Osteoblast (primary cell): ENCODE measurements at places on chromosomes 16 and 17.

DNA sequence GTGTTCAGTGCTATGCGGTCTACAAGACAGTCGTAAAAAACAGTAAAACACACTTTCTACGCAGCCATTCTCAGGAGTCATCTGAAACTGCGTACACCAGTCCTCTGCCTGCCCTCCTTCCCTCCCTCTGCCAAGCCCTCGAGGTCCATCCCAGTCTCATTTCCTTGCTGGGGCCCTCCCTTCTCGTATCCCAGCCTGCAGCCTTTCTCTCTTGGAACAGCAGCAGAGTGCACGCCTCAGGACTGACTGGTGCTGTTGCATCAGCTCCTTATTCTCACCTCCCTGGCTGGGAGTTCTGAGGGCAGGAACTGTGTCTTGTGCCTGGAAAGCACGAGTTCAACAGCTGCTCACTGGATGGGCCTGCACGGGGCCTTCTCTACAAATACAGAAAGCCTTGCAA, 12.5 kb downstream of the FAHD1 start:
- DNase-seq: no peak

- DNase-seq: no peak
Observed at GRCh38 chr17:50608700-50609379, 25.8 kb upstream of the ABCC3 start.

GRCh38 chr17:72898725-72899124, 193.8 kb downstream of the SLC39A11 start:
- DNase-seq: no peak

GRCh38 chr16:48537275-48537674, 72.7 kb downstream of the N4BP1 start:
- DNase-seq: peak; percentile 79

GRCh38 chr16:53804467-53804866, 100.5 kb downstream of the FTO start:
- DNase-seq: no peak

DNA sequence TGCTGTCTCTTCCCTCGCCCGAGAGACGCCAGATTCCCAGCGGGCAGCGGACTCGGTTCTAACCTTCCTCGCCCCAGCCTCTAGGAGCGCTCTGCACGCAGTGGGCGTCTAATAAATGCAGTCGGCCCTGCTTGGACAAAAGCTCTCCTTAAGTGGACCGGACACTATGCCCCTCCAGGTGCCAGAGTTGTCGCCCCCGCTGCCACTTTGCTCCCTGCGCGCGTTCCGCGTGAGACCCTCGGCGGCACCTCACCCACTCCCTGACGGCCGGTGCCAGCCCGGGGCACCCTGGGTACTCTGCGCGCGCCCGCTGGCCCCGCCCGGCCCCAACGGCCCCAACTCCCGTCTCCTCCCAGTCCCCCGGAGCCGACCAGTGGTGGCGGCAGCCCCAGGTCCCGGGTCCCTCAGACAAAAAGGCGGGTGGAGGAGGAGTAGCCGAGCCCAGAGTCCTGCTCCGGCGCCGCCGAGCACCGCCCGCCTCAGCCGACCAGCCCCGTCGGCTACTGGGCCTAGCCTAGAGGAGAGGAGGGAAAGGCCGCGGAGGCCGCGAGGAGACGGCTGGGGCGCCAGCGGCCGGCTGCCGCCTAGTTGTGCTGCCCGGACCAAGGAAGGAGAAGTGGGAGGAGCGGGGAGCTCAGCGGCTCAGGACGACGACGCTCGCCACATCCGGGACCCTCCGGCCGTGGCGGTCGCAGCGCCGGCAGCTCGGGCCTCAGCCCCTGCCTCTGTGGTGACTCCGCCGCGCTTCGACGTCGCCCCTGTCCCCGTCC, 123.0 kb downstream of the GOSR1 start:
- DNase-seq: peak; percentile 96

GRCh38 chr16:86509759-86510464, 415 bp upstream of the FOXF1 start:
- DNase-seq: peak; percentile 87

GRCh38 chr17:62692721-62693431, 65.4 kb downstream of the MRC2 start:
- peak; percentile 91 for DNase-seq

GRCh38 chr16:85610446-85611193, 2.5 kb upstream of the GSE1 start:
- DNase-seq: peak; percentile 100

DNA sequence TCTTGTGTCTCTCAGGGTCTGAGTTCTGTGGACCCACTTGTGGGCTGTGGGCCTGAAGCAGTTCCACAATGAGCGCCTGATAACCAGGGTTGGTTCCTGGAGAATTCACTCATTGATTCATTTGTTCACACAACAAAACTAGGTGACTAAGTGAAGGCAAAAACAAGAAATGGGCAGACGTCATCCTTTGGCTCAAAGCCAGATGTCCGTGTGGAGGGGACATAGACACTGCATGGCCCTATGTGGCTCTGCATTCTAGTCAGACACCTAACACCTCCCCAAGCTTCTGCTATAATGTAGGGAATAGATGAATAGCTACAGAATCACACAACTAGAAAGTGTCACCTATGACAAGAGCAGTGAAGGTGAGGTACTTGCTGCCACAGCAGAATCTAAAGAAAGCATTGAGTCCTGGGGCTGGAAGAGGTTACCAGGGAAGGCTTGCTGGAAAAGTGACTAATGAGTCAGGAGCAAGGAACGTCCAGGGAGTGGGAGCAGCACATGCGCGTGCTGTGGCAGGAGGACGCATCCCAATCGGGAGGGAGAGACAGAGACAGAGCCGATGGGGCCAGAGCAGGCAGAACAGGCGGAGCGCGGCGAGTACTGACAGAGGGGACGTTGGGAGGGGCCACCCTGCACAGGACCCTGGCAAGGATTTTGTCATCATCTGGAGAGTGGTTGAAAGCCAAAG, 58.9 kb downstream of the CES1 start:
- peak; percentile 77 for DNase-seq

GRCh38 chr16:3879887-3880564, 487 bp downstream of the CREBBP start:
- DNase-seq: peak; percentile 97

DNA sequence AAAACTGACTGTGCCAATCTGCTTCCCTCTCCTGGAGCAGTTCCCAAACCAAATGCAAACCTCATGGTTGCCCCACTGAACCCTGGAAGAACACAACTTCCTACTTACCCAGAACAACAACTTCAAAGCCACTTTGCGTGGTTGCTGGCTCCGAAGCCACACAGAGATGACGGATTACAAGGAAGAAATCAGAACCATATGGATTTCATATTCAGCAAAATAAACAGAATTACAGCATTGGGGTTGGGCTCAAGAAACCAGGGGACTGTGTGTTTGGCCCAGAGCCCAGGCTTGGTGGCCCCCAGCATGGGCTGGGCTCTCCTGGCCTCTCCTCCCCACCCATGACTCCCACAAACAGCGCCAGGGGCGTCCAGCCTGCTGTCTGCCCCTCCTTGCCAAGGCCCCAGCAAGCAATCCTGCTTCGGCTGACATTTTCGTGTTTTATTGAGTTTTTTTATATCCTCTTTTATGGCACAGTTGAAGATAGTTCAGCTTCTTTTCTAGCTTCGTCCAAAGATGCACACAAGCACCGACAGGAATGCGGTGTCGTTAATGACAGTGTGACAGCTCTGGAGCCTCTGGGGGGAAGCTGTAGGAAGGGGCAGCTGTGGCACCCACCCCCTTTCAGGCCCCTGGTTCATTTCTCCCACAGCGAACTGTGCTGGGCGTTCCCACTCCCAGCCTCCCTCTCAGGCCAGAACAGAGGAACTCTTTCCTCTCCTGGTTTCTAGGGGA, 137.1 kb downstream of the GAS7 start:
- no peak for DNase-seq

- peak; percentile 69 for DNase-seq
Observed at GRCh38 chr16:85084841-85085510, 27.3 kb downstream of the CIBAR2 start.

GRCh38 chr17:77890771-77891170, 67.7 kb upstream of the TNRC6C start:
- no peak for DNase-seq

GRCh38 chr17:64092113-64092512, 37.8 kb downstream of the ERN1 start:
- no peak for DNase-seq

GRCh38 chr17:34776456-34777443, 184.5 kb downstream of the CCT6B start:
- DNase-seq: no peak

GRCh38 chr17:55341432-55341831, 76.7 kb downstream of the HLF start:
- peak; percentile 75 for DNase-seq

- DNase-seq: no peak
Observed at GRCh38 chr16:896261-897199, 74.3 kb downstream of the LMF1 start.

DNA sequence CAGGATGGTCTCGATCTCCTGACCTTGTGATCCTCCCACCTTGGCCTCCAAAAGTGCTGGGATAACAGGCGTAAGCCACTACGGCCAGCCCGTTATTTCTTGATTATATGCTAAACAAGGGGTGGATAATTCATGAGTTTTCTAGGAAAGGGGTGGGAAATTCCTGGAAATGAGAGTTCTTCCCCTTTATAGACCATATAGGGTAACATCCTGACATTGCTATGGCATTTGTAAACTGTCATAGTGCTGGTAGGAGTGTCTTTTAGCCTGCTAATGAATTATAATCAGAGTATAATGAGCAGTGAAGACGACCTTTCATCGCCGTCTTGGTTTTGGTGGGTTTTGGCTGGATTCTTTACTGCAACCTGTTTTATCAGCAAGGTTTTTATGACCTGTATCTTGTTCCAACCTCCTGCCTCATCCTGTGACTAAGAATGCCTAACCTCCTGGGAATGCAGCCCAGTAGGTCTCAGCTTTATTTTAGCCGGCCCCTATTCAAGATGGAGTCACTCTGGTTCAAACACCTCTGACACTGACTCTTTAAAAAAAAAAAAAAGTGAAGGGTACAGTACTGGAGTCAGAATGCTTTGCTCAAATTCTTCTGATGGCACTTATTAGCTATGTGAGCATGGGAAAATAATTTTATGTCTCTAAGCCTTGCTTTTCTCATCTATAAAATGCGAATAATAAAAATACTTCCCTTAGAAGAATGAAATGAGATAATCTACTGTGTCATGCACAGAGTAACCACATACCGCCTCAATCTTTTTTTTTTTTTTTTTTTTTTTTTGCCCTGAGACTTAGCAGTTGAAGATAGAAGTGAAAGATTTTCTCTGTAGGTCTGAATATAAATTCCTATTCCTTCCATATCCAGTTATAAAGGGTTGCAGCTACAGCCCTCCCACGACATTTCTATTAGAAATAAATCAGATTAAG, 5.1 kb upstream of the CALCOCO2 start:
- DNase-seq: no peak

DNA sequence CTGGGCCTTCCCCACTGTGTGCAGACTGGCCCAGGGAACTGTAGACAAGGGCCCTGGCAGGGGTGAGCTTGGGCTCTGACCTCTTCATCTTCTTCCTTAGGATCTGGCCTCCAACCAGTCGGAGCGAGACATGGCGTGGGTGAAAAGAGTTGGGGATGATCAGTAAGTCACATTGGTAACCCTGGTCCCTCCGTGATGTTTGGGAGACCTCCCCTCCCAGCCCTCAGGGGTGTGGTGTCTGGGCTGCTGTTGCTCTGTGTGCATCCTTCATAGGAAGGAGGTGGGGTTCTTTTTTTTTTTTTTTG, 5.5 kb downstream of the TBKBP1 start:
- DNase-seq: peak; percentile 56

- no peak for DNase-seq
Observed at GRCh38 chr17:82623707-82624106, 24.5 kb downstream of the WDR45B start.

GRCh38 chr17:77690271-77691161, 268.0 kb upstream of the TNRC6C start:
- peak; percentile 85 for DNase-seq

DNA sequence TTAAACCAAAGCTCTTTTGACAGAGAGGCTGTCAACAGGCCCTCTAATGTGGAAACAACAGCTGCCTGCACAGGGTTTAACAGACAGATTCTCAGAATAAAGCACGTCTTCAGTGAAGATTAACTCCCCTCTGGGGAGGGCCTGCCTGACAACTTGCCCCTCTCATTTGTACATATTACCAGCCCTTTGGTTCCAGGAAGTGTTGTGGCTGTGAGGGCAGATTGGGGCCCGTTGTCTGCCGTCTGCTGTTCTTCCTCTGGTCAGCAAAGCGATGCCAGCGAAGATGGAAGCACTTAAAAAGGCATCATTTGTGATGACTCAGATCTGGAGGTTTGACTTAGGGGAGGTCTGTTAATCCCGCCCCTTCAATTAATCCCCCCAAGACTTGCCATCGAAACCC, 177.0 kb upstream of the IRX6 start:
- DNase-seq: no peak

- DNase-seq: peak; percentile 97
Observed at GRCh38 chr16:84806256-84806889, 13.4 kb upstream of the CRISPLD2 start.

DNA sequence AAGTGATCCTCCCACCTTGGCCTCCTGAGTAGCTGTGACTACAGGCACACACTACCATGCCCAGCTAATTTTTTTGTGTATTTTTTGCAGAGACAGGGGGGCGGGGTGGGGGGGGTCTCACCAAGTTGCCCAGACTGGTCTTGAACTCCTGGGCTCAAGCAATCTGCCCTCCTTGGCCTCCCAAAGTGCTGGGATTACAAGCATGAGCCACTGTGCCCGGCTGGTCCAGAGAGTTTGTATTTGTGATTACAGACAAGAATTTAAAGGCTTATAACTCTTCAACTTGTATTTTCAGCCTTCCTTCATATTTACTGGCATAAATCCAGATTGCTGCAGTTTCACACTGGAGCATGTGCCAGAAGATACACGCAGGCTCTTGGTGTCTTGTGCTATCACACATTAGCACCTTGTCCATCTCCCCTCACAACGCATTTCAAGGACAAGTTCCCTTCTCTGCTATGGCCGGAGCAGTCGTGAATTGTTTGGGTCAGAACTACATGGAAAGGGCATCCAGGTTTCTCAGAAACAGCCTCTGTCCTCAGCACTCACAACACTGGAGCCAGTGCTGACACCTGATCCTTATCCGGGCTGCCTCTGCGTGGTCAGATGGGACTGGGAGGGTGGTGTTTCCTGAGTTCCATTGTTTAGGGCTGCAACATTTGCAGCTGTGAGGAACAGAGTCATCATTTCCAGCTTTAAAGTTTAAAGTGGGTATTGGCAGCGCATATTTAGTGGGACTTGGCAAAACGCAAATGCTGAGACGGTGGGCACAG, 28.1 kb downstream of the WSCD1 start:
- DNase-seq: no peak

DNA sequence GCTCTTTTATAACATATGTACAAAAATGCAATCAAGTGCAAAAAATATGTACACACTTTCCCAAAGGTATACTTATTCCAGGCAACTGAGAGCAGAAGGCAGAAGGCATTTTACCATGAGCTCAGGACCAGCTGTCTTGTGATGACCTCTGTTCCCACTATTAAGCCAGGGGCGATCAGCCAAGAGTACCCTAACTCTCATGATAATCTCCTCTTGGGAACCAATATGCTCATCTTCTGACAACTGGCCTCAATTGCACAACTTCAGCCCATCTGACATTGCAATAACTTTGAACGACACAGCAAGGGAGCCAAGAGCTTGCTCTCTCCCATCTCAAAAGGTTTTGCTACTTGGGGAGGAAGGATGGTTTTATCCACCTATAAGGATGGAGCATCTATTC, 471.9 kb downstream of the HS3ST3B1 start:
- no peak for DNase-seq

GRCh38 chr17:79116575-79117368, 42.1 kb downstream of the ENGASE start:
- DNase-seq: no peak
